ENCODE measurements at places on chromosomes 2 and 18. TPM values are rescaled to one million over a fixed set of nuclear protein-coding genes. Genes with fewer than 3 reads are reported as not detected.
A peak's percentile ranks its signal among the peaks of the same experiment; 100 is the strongest.

GRCh38 chr2:2614452-2614851 is 283.4 kb upstream of the MYT1L start:
- no peaks in the 10 kb centered on the region for H3K27me3 ChIP-seq
- H3K27ac ChIP-seq, result no peak overlapping the region
- DNase-seq, result no peak
- H3K4me3 ChIP-seq, result no peak overlapping the region
- H3K4me1 ChIP-seq, result peaks cover 5% of the 10 kb centered on the region
- no peaks in the 10 kb centered on the region for H3K36me3 ChIP-seq

DNA sequence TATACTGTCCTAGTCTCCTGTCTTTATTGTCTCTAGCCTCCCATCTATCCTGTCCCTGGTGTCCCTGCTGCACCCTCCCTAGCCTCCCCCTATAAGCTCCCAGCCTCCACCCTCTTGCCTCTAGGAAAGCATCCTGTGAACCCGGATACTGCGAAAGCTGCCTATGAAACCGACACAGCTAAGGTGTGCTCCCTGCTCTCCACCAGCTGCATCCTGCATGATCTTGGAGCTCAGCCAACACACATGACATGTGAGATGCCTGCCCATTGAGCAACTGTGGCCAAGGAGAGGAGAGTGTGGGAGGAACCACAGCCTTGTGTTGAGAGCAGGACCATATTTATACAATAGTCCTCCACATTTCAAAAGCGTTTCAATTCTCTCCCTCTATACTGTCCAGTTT is 187.1 kb downstream of the ZBTB7C start:
- H3K27me3 ChIP-seq, result no peaks in the 10 kb centered on the region
- H3K4me1 ChIP-seq, result peaks cover 10% of the 10 kb centered on the region
- H3K4me3 ChIP-seq, result no peak overlapping the region
- H3K36me3 ChIP-seq, result no peaks in the 10 kb centered on the region

Gene OBSL1
- total RNA-seq, result 0.32 TPM

DNA sequence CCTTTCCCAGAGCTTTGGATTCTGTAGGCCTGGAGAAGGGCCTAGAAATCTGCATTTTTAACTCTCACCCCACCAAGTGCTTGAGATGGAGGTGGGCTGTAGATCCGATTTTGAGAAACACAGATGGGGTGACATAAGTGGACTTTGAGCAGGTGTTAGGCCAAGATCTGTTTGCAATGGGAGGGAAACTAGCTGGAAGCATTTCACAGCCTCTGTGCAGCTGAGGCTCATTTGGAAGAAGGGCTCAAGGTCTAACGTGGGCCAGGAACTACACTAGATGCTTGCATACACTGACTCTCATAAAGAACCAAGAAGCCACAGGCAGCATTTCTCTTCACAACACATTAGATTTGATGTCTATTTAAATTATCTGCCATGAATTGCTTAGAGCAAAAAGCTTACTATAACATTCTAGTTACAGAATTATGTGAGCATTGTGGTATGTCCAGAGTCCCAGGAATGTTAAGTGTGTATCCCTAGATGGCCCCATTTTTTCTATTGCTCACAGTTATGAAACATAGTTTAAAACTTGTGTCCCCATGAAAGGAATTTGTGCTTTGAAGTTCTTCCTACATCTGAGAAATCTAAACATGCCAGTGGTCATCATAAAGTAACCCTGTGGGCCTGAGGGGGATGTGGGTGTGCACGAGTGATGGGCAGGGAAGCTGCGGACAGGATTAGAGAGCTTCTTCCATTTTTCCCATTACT is 77.2 kb downstream of the CD28 start:
- H3K27ac ChIP-seq, result no peak overlapping the region
- peaks cover 21% of the 10 kb centered on the region for H3K4me1 ChIP-seq
- H3K36me3 ChIP-seq, result no peaks in the 10 kb centered on the region

DNA sequence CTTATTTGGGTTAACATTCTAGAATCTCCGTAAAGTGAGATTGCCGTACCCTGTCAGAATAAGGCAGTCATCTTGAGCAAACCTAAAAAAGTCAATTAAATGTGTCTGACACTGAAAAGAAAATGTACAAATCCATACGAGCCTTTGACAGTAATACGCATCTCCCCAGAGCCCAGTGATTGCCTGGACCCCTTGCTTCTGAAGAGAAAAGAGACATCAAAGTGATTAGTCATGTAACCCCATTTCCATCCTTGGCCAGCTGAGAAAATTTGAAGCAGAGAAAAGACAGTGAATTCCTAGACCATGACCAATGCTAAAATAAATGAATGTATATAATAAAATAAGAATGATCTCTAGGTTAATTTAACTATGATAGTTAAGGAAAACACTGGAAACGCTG is 1499.4 kb downstream of the SUCLG1 start:
- H3K36me3 ChIP-seq, result no peaks in the 10 kb centered on the region
- no peaks in the 10 kb centered on the region for H3K4me1 ChIP-seq
- no peak overlapping the region for H3K27ac ChIP-seq
- H3K27me3 ChIP-seq, result no peaks in the 10 kb centered on the region
- H3K4me3 ChIP-seq, result no peak overlapping the region
- DNase-seq, result no peak

GRCh38 chr2:42510608-42511243 is 16.9 kb upstream of the KCNG3 start:
- H3K36me3 ChIP-seq, result no peaks in the 10 kb centered on the region
- H3K27me3 ChIP-seq, result no peaks in the 10 kb centered on the region
- H3K4me1 ChIP-seq, result no peaks in the 10 kb centered on the region
- DNase-seq, result no peak
- no peak overlapping the region for H3K4me3 ChIP-seq

DNA sequence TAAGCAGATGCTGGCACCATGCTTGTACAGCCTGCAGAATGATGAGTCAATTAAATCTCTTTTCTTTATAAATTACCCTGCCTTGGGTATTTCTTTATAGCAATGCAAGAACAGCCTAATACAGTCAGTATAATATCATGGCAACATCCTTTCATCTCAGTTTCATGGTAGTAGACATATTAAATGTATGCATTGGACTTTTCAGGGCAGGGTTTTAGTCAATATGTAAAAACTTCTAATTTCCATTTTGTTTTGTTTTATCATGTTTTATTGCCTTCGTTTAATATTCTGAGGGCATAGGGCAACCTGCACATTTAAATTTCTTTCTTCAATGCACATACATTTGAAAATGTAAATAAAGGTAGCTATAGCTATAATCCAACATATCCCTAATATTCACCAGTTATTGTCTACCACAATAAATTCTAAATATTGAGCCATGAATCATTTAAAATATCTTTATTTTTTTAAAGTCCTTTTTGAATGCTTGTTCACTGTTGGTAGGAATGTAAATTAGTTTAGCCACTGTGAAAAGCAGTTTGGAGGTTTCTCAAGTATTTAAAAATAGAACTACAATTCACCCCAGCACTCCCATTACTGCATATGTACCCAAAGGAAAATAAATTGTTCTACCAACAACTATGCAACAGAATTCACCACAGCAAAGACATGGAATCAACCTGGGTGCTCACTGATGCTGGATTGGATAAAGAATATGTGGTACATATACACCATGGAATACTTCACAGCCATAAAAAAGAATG is 41.8 kb upstream of the GRB14 start:
- H3K4me1 ChIP-seq, result no peaks in the 10 kb centered on the region
- H3K36me3 ChIP-seq, result no peaks in the 10 kb centered on the region
- no peaks in the 10 kb centered on the region for H3K27me3 ChIP-seq
- H3K4me3 ChIP-seq, result no peak overlapping the region

Gene TAF4B
- 3.3 TPM for total RNA-seq

Gene CLEC4F
- 0.33 TPM for total RNA-seq

Gene RGPD3
- total RNA-seq, result not detected

Gene OXER1
- total RNA-seq, result 0.41 TPM

DNA sequence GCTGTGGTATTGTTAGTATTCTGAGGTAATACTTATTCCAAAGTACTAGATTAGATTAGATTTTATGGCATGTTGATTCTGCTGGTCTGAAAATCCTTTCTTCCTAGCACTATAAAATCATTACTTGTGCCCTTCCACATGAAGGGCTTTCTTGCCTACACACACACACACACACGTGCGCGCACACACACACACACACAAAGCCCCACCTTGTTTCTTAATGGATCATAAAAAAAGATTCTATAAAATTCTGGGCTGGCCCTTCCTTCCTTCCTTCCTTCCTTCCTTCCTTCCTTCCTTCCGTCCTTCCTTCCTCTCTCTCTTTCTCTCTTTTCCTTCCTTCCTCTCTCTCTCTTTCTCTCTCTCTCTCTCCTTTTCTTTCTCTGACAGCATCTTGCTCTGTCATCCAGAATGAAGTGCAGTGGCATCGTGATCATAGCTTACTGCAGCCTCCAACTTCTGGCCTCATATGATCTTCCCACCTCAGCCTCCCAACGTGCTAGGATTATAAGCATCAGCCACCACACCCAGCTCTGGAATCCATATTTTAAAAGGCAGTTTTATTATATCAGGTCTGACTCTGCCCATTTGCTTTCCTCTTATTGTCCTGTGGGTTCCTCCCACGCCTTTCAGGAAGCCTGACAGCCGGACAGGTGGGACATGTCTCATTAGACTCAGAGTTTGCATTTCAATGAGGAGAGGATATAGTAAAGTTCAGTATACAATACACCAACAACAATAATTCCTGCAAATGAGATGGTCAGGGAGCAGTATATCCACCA is 321.1 kb downstream of the PIK3C3 start:
- no peaks in the 10 kb centered on the region for H3K4me1 ChIP-seq
- no peaks in the 10 kb centered on the region for H3K36me3 ChIP-seq
- no peak overlapping the region for H3K4me3 ChIP-seq

- H3K36me3 ChIP-seq, result no peaks in the 10 kb centered on the region
- H3K27me3 ChIP-seq, result no peaks in the 10 kb centered on the region
- H3K27ac ChIP-seq, result no peak overlapping the region
- H3K4me3 ChIP-seq, result no peak overlapping the region
- no peak for DNase-seq
- H3K4me1 ChIP-seq, result no peaks in the 10 kb centered on the region
Measured at GRCh38 chr2:37532503-37532902, 138.9 kb downstream of the CDC42EP3 start.

- DNase-seq, result no peak
- peaks cover 23% of the 10 kb centered on the region for H3K4me1 ChIP-seq
- H3K4me3 ChIP-seq, result no peak overlapping the region
- H3K36me3 ChIP-seq, result peaks cover 17% of the 10 kb centered on the region
- peak overlapping the region; percentile 72 for H3K27ac ChIP-seq
- H3K27me3 ChIP-seq, result no peaks in the 10 kb centered on the region
Measured at GRCh38 chr2:144472046-144472412, 47.9 kb downstream of the ZEB2 start.

DNA sequence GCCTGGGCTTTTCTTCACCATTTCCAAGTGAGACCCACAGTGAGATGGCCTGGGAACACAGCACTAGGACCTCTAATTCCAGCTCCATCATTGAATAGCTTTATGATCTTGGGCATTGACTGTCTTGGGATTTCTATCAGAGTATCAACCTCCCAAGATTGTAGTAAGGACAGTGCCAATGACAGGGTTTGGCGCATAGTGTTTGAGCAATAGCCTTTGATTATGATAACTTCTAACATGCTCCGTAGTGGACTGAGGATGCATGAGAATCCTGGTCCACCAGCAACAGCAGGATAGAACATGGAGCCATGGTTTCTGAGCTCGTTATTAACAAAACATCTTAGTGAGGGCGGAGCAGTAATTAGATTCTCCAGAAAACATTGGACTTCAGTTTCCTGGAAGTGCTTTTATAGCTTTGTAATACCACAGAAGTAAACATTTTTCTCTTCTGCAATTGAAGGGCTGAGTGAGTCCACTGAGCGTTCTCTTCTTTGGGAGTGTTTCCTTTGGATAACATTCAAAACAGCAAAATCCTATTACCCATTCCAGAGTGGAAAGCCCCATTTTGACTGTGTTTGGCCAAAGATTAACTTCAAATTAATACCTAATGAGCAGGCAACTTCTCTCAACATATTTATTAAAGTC is 63.7 kb downstream of the IL1R2 start:
- no peaks in the 10 kb centered on the region for H3K27me3 ChIP-seq
- DNase-seq, result no peak
- H3K4me3 ChIP-seq, result no peak overlapping the region
- no peaks in the 10 kb centered on the region for H3K4me1 ChIP-seq
- no peaks in the 10 kb centered on the region for H3K36me3 ChIP-seq

DNA sequence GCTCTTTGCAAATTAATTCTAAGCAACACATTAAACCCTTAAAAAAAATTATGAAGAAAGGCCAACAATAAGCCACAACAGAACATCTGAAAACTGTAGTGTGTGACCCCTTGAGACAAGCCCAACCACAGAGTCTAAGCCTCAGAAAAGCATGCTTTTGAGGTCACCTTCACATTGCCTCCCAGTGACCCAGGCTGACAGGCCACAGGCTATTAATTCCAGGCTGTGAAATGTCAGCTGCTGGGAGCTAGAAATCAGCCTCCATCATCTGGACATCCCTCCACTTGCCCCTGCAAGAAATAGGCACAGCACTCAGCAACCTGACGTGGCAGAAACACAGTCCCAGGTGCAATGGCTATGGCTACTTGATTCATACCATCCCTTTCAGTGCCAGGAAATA is 179.4 kb upstream of the ZFP36L2 start:
- peaks cover 10% of the 10 kb centered on the region for H3K4me1 ChIP-seq
- DNase-seq, result no peak
- no peak overlapping the region for H3K4me3 ChIP-seq
- H3K36me3 ChIP-seq, result no peaks in the 10 kb centered on the region
- H3K27ac ChIP-seq, result no peak overlapping the region

- H3K27ac ChIP-seq, result no peak overlapping the region
- no peaks in the 10 kb centered on the region for H3K27me3 ChIP-seq
- DNase-seq, result no peak
Measured at GRCh38 chr18:50444539-50444938, 69.7 kb downstream of the SKA1 start.

Gene DOK6
- 0.02 TPM for total RNA-seq

DNA sequence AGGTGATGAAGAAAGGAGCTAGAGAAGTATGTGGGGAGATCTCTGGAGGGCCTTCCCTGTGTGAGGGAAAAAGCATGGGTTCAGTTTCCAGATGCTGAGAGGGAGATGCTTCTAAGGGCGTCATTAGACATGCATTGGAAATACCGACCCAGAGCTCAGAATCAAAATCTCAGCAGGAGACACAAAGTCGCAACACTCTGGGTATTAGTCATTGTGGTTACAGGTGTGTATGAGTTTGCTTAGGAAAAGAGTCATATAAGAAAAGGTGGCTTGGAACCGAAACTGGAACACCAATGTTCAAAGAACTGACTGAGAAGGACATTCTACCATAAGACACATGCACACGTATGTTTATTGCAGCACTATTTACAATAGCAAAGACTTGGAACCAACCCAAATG is 477.1 kb downstream of the FBXO15 start:
- no peak overlapping the region for H3K4me3 ChIP-seq
- H3K27me3 ChIP-seq, result no peaks in the 10 kb centered on the region
- H3K4me1 ChIP-seq, result no peaks in the 10 kb centered on the region
- H3K27ac ChIP-seq, result no peak overlapping the region
- no peak for DNase-seq

- H3K4me3 ChIP-seq, result no peak overlapping the region
- H3K4me1 ChIP-seq, result no peaks in the 10 kb centered on the region
- H3K36me3 ChIP-seq, result no peaks in the 10 kb centered on the region
- H3K27me3 ChIP-seq, result no peaks in the 10 kb centered on the region
- DNase-seq, result no peak
- H3K27ac ChIP-seq, result no peak overlapping the region
Measured at GRCh38 chr18:54112356-54112755, 112.1 kb downstream of the MBD2 start.

Gene FAM228A
- total RNA-seq, result 0.82 TPM

- no peak overlapping the region for H3K4me3 ChIP-seq
- no peaks in the 10 kb centered on the region for H3K27me3 ChIP-seq
- no peak overlapping the region for H3K27ac ChIP-seq
- H3K4me1 ChIP-seq, result no peaks in the 10 kb centered on the region
- no peaks in the 10 kb centered on the region for H3K36me3 ChIP-seq
- DNase-seq, result no peak
Measured at GRCh38 chr2:47601568-47601967, 181.4 kb upstream of the MSH6 start.

All from natural killer cell (primary cell).